ENCODE measurements at places on chromosomes 6 and 20. TPM values are rescaled to one million over a fixed set of nuclear protein-coding genes. Genes with fewer than 3 reads are reported as not detected.
A peak's percentile ranks its signal among the peaks of the same experiment; 100 is the strongest.

CALHM4 gene
- total RNA-seq = not detected

MTFR2 gene
- total RNA-seq = 0.72 TPM

MYLK4 gene
- under 0.01 TPM for total RNA-seq

COL11A2 gene
- total RNA-seq = under 0.01 TPM

BCL2L1 gene
- 45.5 TPM for total RNA-seq

OXT gene
- total RNA-seq = not detected

OLIG3 gene
- total RNA-seq = not detected

COX4I2 gene
- not detected for total RNA-seq

OOEP gene
- total RNA-seq = not detected

PDE7B gene
- total RNA-seq = 12.4 TPM

- DNase-seq = no peak
- H3K27me3 ChIP-seq = no peaks in the 10 kb centered on the region
- no peaks in the 10 kb centered on the region for H3K36me3 ChIP-seq
Observed at GRCh38 chr20:12775041-12775440, 233.7 kb upstream of the SPTLC3 start.

GRCh38 chr6:67591910-67592309 lies 1043.2 kb upstream of the ADGRB3 start:
- H3K4me1 ChIP-seq = no peaks in the 10 kb centered on the region
- H3K27me3 ChIP-seq = no peaks in the 10 kb centered on the region
- no peaks in the 10 kb centered on the region for H3K36me3 ChIP-seq

- H3K4me1 ChIP-seq = peaks cover 6% of the 10 kb centered on the region
Observed at GRCh38 chr20:58701431-58702160, 9.0 kb downstream of the NPEPL1 start.

GRCh38 chr20:3194617-3195280 lies 9.7 kb downstream of the DDRGK1 start:
- peaks cover 68% of the 10 kb centered on the region for H3K36me3 ChIP-seq

- DNase-seq = no peak
- H3K27me3 ChIP-seq = peaks cover 3% of the 10 kb centered on the region
- no peaks in the 10 kb centered on the region for H3K4me1 ChIP-seq
- no peaks in the 10 kb centered on the region for H3K36me3 ChIP-seq
Observed at GRCh38 chr6:4778086-4778485, 1.9 kb downstream of the CDYL start.

GRCh38 chr6:20056350-20056992 lies 155.8 kb downstream of the MBOAT1 start:
- H3K36me3 ChIP-seq = no peaks in the 10 kb centered on the region
- peak; percentile 63 for DNase-seq
- no peak overlapping the region for H3K4me3 ChIP-seq
- no peaks in the 10 kb centered on the region for H3K27me3 ChIP-seq
- no peaks in the 10 kb centered on the region for H3K4me1 ChIP-seq

- H3K4me3 ChIP-seq = no peak overlapping the region
- DNase-seq = no peak
- no peaks in the 10 kb centered on the region for H3K36me3 ChIP-seq
- H3K27me3 ChIP-seq = no peaks in the 10 kb centered on the region
Observed at GRCh38 chr20:53847139-53847836, 223.1 kb downstream of the BCAS1 start.

DNA sequence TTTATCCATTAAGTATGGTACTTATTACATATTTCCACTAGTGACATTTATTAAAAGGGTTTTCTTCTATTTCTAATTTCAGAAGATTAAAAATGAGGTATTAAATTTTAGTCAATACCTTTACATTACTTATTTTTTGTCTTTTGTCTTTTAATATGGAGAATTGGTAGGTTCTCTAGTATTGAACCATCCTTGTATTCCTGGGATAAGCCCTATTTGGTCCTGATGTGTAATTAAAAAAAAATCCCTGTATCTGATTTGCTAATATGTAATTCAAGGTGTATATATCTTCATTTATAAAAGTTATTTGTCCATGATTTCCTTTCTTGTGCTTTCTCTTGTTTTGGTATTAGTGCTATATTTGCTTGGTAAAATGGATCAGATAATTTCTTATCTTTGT lies 153.7 kb downstream of the TRMT11 start:
- no peak for DNase-seq
- H3K4me3 ChIP-seq = no peak overlapping the region
- H3K4me1 ChIP-seq = no peaks in the 10 kb centered on the region
- no peaks in the 10 kb centered on the region for H3K36me3 ChIP-seq

DNA sequence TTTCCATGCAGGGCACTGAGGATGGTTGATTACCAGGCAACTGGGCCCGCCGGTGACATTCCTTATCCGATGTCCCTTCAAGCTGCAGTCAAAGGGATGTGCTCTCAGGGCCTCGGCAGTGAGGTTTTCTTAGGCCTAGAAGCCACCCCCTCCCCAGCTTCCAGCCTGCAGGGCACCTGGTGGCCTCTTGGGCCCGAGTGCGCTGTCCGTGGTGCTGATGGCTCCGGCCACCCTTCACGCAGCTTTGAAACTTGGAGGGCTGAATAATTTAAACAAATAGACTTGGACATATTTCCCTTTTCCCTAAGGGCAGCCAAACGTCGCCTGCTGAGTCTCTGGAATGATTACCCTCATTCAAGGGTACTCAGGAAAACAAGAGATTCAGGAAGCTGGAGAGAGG lies 8.9 kb upstream of the MLN start:
- no peaks in the 10 kb centered on the region for H3K36me3 ChIP-seq
- no peak overlapping the region for H3K27ac ChIP-seq
- H3K4me1 ChIP-seq = no peaks in the 10 kb centered on the region

DNA sequence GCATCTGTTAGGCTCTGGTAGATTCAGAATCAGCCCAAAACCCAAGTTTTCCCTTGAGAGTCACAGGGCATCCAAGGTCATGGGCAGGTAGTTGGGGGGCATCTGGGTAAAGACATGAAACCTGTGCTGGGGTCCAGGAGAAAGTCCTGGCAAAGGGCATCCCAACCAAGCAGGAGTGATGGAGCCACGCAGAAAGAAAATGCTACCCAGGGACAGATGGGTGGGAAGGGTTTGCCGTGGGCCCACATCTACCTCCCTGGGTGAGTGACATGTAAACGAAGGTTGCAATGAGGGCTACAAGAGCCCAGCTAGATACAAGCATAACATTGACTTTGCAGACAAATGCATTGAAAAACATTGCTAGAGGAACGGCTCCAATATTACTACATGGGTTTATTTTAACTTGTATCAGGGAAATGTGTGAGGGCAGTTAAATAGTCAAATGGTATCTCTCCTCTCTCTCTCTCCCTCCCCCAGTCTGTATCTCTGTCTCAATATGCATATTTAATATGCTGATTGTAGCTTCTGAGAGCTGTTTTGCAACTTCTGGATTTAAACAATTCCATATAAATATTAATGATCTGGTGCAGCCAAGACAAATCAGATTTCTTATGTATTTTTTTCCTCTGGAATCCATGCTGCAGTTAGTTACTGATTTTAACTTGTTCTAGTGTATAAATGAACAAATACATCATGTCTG lies 135.7 kb downstream of the SYNDIG1 start:
- no peaks in the 10 kb centered on the region for H3K4me1 ChIP-seq
- no peak for DNase-seq
- H3K4me3 ChIP-seq = no peak overlapping the region

- H3K27ac ChIP-seq = no peak overlapping the region
- no peaks in the 10 kb centered on the region for H3K36me3 ChIP-seq
- H3K4me3 ChIP-seq = no peak overlapping the region
- H3K4me1 ChIP-seq = peaks cover 18% of the 10 kb centered on the region
Observed at GRCh38 chr6:47130086-47130485, 88.0 kb upstream of the ADGRF1 start.

- no peak overlapping the region for H3K27ac ChIP-seq
- no peak overlapping the region for H3K4me3 ChIP-seq
- no peaks in the 10 kb centered on the region for H3K27me3 ChIP-seq
- peak; percentile 54 for DNase-seq
- H3K4me1 ChIP-seq = peaks cover 2% of the 10 kb centered on the region
Observed at GRCh38 chr6:152246554-152247337, 390.4 kb downstream of the SYNE1 start.

GRCh38 chr6:98941319-98941718 lies 6.4 kb downstream of the FBXL4 start:
- no peaks in the 10 kb centered on the region for H3K27me3 ChIP-seq
- no peak overlapping the region for H3K27ac ChIP-seq
- no peak for DNase-seq
- H3K4me1 ChIP-seq = peaks cover 2% of the 10 kb centered on the region
- H3K4me3 ChIP-seq = no peak overlapping the region
- 0 out of 2 replicates have a peak, but pooled peaks cover 1% of the 10 kb centered on the region for H3K36me3 ChIP-seq

- H3K27me3 ChIP-seq = peaks cover 9% of the 10 kb centered on the region
- DNase-seq = no peak
- H3K4me1 ChIP-seq = no peaks in the 10 kb centered on the region
- H3K27ac ChIP-seq = no peak overlapping the region
- H3K36me3 ChIP-seq = no peaks in the 10 kb centered on the region
Observed at GRCh38 chr6:135240711-135241110, 59.6 kb downstream of the MYB start.

DNA sequence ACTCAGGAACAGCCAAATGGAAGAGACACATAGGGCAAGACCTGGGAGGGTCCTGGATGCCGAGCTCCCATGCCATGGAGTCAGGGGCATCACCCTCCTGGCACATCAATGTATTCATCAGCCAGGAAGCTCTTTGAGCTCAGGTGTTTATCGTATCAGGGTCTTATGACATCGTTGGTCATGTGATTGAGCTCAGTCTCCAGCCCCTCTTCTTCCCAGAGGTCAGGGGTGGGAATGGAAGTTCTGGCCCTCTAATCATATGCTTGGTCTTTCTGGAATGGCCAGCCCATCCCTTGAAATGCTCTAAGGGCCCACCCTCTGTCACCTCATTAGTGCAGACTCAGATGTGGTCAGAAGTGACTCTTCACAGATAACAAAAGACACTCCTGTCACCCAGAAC lies 52.4 kb upstream of the TULP4 start:
- no peak overlapping the region for H3K4me3 ChIP-seq
- peaks cover 2% of the 10 kb centered on the region for H3K36me3 ChIP-seq
- H3K27me3 ChIP-seq = no peaks in the 10 kb centered on the region
- no peak overlapping the region for H3K27ac ChIP-seq
- DNase-seq = no peak

DNA sequence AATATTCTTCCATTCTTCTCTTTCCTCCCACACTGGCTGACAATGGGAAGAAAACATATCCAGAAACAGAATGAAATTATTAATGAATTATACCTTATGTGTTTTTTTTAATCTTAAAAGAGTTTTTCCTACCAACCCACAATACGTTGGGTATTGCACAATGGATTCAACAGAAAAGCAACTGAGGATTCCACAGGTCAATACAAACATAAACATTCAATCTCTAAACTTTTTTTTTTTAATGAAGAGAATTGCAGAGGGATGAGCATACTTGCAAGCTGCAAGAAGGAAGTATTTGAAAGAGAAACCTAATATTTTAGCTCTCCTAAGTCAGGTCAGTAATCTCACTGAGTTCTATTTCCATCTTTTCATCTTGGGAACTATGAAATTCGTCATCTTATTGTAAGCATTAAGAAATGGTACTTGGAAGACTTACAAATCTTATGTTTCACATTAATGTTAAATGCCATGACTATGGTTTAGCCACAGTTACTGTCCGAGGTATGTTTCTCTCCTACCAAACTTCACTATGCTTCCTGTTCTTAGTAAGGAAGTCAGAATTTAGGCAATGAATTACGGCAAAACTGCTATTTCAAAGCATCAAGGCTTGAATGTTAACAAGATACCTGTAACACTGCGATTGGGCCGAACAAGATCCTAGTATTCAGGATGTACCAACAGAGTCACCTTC lies 100.8 kb downstream of the HIVEP2 start:
- H3K27ac ChIP-seq = no peak overlapping the region
- DNase-seq = peak; percentile 79
- H3K4me3 ChIP-seq = no peak overlapping the region
- H3K27me3 ChIP-seq = no peaks in the 10 kb centered on the region

DNA sequence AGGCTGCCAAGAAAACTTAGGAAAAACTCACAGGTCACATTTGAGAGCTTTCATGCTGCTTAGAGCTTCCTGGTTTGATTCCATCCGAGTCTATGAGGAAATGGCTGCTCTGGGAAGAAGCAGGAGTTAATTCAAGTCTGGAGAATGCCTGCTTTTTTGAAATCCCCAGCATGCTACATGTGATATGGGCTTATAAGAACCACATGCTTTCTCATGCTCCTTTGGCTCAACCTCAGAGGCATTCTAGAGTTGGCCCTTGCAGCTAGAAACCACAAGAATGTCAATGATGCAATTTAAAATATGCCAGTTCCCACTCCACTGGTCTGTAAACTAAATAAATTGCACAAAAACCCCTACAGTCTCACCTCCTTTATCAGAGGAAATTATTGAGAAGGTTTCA lies 142.9 kb upstream of the OLIG3 start:
- peaks cover 20% of the 10 kb centered on the region for H3K27me3 ChIP-seq
- no peak overlapping the region for H3K4me3 ChIP-seq
- DNase-seq = peak; percentile 91
- no peak overlapping the region for H3K27ac ChIP-seq
- H3K36me3 ChIP-seq = no peaks in the 10 kb centered on the region
- H3K4me1 ChIP-seq = no peaks in the 10 kb centered on the region

GRCh38 chr20:57167971-57168701 lies 98.3 kb downstream of the BMP7 start:
- no peaks in the 10 kb centered on the region for H3K36me3 ChIP-seq
- no peak for DNase-seq
- no peaks in the 10 kb centered on the region for H3K27me3 ChIP-seq
- no peaks in the 10 kb centered on the region for H3K4me1 ChIP-seq
- H3K4me3 ChIP-seq = no peak overlapping the region

DNA sequence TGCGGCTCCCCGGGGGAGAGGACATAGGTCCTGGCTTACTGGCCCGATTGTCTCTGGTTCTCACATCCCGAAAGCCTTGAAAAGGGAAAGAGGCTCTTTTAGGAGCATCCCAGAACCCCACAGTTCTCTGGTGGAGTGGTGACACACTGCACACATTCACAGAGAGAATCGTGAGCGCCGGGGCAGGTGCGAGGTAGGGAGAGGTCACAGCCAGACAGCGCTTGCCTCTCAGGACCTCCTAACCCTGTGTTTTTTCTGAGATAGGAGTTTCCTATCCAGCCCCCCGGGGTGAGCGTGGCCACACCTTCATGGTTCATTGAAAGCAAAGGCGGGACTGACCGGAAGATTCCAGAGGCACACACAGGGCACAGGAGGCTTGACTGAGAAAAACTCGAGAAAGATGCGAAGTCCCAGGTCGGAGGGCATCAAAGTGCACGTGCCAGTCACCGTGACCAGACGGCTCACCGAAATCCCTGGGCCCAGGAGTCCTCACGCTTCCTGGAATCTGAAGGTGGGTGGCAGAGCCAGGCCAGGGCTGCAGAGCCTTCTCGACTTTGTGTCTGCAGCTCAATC lies 46.5 kb upstream of the FRMD1 start:
- no peak overlapping the region for H3K27ac ChIP-seq
- DNase-seq = no peak
- H3K4me3 ChIP-seq = no peak overlapping the region
- H3K4me1 ChIP-seq = no peaks in the 10 kb centered on the region
